RCC 7860 (cell line): ENCODE measurements at places on chromosomes 1 and 21.

DNA sequence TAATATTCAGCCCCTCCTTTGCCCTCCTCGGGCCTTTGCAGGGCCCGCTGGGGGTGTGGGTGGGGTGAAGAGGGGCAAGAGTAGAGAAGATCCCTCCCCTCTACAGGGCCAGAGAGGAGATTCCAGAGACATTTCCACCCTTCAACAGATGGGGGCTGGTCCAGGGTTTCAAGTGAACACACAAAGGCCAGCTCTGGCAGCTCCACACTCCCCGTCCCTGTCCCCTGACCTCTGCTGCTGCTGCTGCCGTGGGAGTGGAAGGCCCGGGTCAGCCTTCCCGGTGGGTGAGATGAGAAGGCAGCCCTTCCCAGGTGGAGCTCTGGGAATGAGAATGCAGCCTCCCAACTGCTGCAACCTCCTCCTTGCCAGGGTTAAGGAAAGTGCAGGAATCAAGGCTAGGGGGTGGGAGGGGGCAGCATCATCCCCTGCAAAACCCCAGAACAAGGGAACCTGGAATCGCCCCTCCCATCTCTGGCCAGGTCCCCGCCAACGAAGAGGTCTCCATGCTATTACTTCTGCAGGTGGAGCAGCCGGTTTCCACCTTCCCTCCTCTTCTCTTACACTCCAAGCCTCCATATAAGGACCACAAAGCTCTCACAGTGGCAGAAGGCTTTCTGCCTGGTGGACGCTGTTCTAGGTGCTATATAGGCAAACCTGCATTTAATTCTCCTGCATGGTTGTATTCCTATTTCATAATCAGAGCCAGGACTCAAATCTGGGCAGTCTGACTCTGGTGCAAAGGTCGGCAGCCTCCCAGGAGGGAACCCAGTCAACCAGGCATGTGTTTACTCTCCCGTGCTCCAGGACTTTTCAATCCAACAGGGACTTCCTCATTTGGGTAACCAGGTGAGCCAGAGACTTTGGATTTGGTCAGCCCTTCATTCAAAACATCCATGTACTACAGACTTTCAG lies 22.9 kb upstream of the ARHGEF10L start:
- DNase-seq = no peak

DNA sequence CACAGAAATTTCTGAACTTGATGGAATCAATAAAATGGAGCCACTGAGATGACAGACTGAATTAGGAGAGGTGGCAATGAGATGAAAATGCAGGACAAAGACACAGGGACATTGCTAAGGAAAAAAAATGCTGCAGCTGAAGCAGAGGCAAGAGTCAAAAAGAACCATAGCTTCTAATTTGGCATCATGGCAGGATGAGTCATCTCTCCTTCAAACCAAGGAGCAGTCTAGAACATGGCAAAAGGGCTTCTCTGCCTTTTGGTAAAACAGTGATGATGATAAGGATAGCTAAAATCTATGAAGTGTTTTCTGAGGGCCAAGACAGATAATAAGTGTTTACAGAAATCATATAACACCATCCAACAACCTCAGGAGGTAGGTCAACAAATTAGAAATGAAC lies 16.8 kb downstream of the SLC19A2 start:
- DNase-seq = no peak

DNA sequence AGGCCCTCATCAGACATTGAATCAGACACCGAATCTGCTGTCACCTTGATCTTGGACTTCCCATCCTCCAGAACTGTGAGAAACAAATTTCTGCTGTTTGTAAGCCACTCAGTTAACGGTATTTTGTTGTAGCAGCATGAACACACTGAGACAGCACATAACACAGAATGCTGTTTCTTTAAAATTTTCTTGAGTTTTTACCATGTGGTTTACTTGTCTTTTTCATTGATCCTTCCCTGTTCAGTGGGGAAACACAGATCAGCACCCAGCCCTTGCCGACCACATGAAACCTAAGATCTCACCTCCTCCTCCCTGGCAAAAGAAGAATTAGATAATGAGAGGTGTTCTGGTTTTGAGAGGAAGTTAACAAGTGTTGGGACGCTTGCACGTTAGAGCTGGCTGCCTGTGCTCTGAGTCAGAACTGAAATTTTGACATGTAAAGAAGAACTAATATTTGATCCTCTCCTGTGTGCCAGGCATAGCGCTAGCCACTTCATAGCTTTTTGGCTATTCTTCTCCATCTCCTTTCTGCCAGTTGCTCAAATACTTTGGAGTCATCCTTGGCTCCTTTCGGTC lies 179.6 kb downstream of the DHRS3 start:
- DNase-seq = no peak

GRCh38 chr21:43968410-43969114 lies 43.5 kb upstream of the TRAPPC10 start:
- no peak for DNase-seq

DNA sequence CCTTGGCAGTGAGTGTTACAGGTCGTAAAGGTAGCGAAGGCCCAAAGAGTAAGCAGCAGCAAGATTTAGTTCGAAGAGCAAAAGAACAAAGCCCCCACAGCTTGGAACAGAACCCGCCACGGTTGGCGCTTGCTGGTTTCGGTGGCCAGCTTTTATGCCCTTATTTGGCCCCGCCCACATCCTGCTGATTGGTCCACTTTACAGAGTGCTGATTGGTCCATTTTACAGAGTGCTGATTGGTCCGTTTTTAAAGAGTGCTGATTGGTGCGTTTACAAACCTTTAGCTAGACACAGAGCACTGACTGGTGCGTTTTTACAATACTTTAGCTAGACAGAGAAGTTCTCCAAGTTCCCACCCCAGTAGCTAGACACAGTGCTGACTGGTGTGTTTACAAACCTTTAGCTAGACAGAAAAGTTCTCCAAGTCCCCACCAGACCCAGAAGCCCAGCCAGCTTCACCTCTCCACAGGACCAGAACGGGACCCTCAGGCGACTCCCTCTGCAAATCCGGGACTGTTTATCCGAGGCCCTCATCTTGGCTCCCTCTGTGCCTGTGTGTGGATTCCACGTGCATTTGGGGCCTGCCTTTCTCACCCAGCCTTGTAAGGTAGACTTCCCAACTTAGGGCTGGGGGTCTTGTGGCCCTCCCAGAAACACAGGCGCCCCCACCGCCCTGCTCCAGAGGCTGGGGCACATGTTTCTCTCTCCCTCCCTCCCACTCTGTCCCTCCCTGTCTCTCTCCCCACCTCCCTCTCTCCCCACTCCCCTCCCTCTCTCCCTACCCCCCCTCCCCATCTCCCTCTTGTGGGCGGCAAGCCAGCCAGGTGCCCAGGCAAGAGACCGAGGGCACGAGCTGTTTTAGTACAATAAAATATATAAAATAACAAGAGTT lies 12.6 kb downstream of the FTCD start:
- DNase-seq = no peak

DNA sequence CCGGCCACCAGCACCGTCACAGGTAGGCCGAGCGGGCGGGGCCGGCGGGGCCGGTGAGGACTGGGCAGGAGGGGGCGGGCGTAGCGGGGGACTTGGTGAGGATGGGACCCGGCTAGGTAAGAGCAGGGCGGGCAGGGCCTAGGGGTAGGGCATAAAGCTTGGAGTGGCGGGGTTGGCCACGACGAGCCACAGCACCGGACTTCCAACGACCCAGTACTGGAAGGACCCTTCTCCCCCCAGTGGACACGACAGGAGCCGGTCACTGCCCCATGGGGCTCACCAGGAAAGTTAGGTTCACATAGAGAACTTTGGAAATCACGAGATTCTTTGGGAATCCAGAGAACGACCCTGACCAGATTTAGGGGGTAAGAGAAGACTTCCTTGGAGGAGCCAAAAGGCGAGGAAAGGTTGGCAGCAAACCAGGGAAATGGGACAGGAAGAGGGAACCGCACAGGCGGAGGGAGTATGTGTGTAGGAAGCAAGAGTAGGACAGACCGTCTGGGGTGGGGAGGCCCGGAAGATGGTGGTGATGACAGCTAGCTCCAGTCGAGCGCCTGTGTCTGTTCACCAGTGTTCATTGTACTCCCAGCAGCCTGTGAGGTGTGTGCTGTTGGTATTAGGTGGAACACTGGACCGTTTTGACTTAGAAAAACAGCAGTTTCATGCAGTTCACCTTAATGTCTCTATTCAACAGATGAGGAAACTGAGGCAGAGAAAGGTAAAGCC lies 20.4 kb downstream of the ZNF362 start:
- DNase-seq = no peak

GRCh38 chr1:236353813-236354212 lies 40.3 kb upstream of the EDARADD start:
- no peak for DNase-seq

DNA sequence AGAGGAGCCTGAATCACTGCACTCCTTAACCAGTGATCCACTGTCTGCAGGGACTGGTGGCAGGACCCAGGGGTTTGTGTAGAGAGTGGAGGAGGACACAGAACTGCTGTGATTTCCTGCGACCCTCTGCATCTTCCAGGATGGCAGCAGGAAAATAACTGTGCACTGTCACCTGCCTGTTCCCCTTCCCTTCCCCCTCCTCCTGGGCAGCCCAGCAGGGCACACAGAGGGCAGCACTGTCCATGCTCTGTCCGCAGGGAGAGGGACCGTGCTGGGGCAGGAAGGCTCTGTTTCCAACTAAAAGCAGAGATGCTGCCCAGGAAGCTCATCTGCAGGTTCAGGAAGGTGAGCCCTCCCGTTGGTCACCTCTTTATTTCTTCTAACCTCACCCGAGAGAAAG lies 168.7 kb downstream of the ZBTB18 start:
- no peak for DNase-seq

DNA sequence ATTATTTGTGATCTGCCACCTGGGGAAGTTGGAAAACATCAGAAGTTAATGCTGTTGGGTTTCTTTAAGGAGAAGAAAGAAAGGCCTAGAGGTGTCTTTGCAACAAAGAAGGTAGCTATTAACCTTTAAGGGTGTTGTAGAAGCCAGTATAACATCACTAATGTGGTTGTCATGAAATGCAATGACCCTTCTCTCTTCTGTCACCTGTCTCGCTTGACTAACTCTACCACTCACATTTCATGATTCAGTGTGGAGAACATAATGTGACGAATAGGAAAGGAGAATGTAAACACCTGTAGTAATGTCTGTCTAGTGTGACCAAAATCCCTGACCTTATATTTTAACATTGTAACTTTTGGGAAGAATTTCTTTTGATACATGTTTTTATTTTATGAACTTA lies 211.7 kb upstream of the UBE2U start:
- DNase-seq = peak; percentile 77

- DNase-seq = no peak
Observed at GRCh38 chr1:23436520-23437354, 12.2 kb upstream of the TCEA3 start.

DNA sequence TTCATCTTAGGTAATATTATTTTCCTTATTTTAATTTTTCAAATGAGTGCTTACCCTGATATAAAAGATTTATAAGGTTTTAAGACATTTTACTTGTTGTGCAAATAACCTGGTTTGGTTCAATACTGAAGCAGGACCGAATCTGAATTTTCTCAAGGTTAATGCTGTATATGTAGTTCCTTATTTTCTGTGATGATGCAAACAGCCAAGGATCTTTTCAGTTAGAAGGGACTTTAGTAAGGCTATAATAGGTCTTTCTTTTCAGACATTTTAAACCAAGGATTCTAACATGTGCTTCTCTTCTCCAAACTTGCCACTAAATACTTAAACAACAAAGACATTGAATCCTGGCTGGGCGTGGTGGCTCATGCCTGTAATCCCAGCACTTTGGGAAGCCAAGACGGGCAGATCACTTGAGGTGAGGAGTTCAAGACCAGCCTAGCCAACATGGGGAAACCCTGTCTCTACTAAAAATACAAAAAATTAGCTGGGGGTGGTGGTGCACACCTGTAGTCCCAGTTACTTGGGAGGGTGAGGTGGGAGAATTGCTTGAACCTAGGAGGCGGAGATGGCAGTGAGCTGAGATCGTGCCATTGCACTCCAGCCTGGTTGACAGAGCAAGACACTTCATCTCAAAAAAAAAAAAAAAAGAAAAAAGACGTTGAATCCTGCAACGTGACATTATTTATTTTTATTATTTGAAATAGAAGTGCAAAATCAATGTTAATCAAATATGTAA lies 3.2 kb upstream of the ARPC5 start:
- DNase-seq = no peak

GRCh38 chr1:119225265-119225664 lies 84.8 kb upstream of the WARS2 start:
- DNase-seq = no peak

DNA sequence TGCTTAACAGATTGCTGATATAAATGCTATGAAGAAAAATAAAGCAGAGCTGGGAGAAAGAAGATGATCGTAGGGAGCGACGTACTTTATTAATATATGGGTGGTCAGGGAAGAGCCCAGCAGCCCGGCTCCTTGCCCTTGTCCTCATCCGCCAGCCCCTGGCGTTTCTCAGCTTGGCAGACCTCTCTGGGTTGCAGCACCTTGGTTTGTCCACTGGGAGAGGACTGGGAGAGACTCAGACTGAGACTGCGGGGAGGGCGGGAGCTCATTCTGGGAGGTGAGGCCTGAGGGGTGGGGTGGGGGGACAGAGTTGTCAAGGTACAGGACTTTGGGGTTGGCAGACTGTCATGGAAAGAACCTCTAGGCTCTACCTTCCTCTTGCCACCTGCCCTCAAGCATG lies 3.3 kb upstream of the S100A3 start:
- DNase-seq = no peak

DNA sequence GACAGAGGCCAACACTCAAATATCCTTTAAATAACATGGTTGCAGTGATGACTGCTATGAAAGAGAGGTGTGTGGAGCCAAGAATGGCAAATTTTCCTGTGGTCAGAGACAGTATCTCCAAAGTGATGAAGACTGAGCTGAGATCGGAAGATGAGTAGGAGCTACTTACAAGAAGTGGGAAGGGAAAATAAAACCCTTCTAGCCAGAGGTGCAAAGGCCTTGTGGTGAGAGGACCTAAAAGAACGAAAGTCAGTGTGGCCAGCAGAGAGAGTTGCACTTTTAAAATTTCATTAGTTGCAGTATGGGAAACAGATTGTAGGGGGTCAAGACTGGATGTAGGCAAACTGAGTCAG lies 17.8 kb downstream of the SLAMF7 start:
- no peak for DNase-seq

GRCh38 chr1:21149430-21149854 lies 27.3 kb downstream of the EIF4G3 start:
- DNase-seq = peak; percentile 61

DNA sequence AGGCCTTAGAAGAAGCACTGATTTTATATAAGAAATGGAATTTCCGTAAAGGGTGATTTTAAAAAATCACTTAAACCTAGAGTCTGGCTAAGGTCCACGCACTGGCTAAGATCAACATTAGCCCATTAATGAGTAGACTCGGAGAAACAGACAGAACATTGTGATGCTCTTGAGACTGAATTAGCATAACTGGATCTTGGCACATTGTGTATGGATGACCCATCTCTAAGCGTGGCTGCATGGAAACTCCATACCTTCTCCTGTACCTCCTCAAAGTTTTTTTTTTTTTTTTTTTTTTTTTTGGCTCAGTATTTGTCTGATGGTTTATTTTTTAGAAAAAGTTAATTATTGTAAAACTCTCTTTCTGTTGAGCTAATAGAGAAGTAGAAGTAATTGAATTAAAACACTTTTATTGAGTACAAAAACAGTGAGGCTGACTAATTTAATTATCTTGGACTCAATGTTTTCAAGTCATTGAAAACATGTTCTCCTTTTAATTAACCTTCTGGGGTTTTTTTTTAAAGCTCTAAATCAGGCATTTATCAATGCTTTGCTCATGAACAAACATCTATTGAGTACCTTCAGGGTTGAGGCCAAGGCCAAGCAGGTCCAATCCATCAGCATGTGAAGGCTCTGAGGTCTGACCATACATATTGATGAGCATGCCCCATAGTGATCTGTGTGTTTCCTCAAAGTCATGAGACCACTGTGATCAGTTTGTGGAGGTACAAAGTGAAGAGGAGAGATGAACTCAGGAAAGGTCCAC lies 74.0 kb downstream of the TLR5 start:
- DNase-seq = no peak
